Pons (tissue), 1 donor: ENCODE measurements at places on chromosomes 16 and 17.
A peak's percentile ranks its signal among the peaks of the same experiment; 100 is the strongest.

- DNase-seq = no peak
Observed at GRCh38 chr17:68792042-68792685, 163.0 kb downstream of the ABCA8 start.

DNA sequence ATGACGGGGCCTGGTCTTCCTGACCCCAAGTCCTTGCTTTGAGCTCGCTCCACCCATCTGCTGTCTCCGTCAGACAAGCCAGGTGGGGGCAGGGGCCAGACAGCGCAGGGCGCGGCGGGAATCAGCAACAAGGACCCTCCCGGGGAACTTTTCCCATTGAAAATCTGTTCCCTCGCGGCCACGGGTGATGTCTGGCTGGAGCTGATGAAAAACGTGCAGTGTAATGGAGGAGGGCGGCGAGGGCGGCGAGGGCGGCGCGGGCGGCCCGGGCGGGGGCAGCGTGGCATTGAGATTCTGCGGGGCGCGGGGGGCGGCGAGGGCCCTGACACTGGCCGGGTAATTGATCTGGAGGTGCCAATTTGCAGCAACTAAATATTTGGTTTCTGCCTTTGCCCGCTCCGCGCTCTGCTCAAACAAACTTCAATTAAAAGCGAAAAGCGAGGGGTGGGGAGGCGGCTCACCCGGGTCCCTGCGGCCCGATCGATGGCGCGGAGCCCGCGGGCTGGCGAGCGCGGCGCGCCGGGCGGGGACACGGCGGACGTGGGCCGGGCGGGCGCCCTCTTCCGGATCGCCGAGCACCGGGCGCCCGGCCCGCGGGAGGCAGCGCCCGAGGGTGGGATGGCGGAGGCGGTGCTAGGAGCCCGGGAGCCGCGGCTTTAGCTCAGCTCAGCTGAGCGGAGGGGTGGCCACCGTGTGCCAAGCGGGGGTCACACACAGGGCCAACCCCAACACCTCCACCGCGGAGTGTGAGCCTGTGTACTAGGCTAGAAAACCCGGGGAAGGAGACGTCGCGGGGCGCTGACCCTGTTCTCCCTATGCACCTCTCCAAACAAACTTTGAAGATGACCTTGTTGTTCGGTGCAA, 32.4 kb downstream of the DCAKD start:
- peak; percentile 9 for DNase-seq

DNA sequence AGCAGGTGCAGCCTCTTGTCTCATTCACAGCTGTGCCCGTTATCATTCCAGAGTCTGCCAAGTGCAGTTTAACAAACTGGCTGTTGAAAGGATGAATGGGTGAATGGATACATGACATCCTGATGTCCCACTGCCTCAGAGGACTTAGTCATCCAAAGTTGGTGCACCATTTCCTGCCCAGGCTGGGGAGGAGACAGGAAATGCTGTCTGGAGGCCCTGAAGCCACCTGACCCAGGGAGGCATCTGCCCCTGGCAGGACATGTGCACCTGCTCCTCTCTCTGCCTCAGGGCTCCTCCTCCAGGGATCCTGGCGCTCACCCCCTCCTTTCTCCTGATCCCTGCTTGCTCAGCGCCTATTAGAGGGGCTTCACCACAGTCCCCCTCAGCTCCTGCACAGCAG, 1.8 kb upstream of the CD300C start:
- DNase-seq = no peak

- DNase-seq = no peak
Observed at GRCh38 chr16:50269769-50270509, 3.6 kb downstream of the ADCY7 start.

DNA sequence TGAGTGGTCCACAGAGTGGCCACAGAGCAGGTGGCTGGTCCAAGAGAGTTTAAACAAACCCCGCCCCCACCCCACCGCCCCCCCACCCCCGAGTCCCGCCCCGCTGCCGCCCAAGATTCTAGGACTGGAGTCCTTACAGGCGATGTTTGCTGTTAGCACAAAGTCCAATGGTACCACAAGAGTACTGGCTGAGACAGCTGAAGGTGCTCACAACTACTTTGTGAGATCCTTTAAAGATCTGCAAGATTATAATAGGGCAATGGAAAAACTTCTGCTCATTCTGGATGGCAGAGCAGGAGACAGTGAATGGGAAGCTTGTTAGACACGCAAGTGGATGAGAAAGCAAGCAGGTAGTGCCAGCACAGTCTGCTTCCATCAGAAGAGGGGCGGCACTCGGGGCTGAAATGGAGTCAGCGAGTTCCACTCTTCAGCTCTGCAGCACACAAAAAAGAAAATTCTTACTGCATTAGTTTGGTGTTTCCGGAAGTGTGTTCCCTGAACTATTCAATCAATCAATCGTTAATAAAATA, 4.7 kb upstream of the TEKT3 start:
- DNase-seq = no peak

- no peak for DNase-seq
Observed at GRCh38 chr16:28140788-28141618, 70.8 kb downstream of the XPO6 start.

DNA sequence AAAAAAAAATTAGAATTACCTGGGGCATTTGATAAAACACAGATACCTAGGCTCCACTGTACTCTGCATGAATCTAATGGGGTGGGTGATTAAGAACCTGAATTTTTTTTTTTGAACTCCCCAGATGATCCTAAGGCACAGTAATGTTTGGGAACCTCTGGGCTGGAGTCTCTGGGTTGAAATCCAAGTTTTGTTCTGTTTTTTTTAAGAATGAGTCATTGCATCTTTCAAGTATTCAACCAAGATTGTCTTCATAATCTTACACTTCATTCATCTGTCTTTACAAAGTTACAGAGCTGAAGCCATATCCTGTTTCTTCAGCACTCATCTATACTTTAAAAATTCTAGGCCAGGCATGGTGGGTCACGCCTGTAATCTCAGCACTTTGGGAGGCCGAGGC, 52.6 kb downstream of the PIGL start:
- no peak for DNase-seq
